ENCODE measurements at places on chromosomes 7 and 10.

GRCh38 chr10:118720685-118721538 is 33.9 kb downstream of the CACUL1 start:
- peak; percentile 63 for DNase-seq

DNA sequence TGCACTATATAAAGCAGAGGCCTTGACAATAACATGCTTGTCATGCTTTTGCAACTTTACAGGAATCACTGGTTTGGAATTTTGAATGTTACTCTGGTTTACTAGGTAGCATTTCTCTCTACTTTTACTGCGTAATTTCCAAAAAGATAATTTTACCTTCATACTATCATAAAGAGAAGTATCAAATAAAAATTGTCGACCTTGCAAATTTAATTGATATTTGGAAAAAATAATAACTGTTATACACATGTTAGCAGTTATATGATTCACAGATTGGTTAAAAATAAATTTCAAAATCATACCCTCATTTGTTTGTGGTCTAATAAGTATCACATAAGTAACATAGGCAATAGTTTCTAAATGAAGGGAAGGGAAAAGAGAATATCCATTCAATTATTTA is 228.5 kb upstream of the CACNA2D1 start:
- DNase-seq: no peak

DNA sequence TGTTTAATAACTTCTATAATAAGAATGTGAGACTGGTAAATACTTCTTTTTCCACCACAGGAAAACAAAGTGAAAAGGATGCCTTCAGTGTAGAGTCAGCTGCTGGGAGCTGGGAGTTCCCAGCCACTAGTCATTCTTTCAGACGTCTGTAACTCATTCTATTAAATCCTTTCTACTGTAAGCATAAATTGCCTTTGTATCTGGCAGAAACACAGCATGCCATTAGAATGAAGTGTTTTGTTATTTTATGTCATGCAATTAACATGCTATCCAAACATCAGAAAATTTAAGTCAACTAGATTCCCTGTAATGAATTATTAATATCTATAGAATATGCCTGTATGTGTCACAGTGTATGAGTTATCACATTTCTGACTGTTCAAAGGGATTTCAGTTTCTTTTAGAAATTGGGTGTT is 14.3 kb downstream of the BPGM start:
- peak; percentile 74 for DNase-seq

DNA sequence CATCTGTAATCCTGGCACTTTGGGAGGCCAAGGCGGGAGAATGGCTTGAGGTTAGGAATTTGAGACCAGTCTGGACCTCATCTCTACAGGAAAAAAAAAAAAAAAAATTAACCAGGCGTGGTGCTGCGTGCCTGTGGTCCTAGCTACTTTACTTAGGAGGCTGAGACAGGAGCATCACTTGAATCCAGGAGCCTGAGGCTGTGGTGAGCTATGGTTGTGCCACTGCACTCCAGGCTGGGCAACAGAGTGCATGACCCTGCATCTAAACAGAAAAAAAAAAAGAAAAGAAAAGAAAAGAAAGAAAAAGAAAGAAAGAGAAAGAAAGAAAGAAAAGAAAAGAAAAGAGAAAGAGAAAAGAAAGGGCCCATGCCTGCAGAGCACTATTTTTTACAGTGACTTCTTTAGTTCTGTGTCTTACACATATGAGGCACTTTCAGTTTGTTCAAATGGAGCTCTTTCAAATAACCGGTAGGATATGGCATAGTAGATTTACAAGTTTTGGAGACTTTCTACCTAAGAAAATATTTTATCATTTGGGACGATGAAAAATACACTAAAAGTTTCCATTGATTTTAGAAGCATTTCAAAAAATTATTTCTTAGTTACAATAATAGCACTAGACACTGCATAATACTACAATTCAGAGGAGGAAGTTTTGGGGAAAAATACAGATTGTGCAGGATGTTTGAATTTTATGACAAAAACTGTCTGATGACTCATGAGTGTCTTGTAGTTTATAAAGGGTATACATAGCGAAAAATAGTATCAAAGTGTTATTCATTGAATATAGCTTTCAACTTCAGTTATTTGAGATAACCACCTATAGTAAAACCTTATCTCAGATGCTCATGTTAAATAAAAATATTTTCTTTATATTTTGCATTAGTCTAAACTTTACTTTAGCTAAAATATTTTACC is 75.9 kb downstream of the MDFIC start:
- no peak for DNase-seq

GRCh38 chr10:124235232-124235631 is 141.8 kb upstream of the CHST15 start:
- no peak for DNase-seq

DNA sequence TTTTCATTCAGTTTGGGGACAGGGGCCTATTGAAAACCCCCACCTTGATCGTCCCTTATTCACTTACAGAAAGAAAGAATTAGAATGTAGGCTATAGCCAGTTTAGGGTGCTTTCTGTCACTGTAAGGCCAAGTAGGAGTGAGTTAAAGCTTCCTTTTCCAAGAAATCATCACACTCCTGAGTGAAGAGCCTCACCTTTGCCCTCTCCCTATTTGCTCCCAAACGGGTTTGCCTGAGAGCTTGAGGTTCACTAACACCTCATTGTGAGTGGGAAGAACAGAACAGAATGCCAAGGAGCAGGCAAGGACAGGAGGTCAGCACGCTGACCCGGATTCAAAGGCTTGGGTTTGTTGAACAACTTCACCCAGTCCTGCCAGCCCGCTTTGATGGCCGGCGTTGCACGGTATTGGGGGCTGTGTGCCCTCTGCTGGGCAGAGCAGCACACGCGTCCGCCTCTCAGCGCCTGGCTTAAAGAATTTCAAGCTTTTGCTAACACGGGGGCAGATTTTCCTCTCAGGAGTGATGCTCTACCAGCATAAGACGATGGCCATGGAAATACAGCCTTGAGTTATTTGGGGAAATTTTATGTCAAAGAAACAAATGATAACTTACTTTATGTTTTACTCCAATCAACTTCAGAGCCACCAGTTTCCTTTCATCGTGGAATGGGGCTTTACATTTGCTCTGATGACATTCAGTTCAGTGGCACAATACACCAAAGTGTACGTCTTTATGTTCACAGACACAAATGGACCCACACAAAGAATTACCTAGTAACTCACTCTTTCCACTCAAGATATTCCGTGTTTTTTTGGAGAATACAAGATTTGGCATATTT is 470.0 kb downstream of the SUGCT start:
- DNase-seq: peak; percentile 43

Measured in ELR (cell line).